ENCODE measurements at places on chromosomes 11 and 22.

GRCh38 chr11:120750647-120751549 lies 239.3 kb downstream of the GRIK4 start:
- no peak for DNase-seq

DNA sequence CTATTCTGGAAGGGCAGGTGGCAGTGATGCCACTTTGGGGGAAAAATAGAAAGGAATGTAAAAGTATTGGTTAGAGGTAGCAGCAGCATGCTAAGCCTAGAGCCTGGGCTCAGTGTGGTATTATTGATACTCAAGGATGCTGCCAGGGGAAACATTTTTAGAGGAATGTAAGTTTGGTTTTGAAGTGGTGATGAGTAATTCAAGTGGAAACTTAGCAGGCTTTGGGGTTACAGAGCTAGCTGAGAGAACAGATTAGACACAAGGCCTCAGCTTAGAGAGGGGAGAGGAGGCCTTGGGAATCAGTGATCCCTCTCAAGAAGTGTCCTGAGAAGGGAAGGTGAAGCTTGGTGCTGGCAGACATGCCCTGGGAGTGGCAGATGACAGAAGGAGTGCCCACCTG lies 32.9 kb upstream of the DDI1 start:
- DNase-seq, result no peak

DNA sequence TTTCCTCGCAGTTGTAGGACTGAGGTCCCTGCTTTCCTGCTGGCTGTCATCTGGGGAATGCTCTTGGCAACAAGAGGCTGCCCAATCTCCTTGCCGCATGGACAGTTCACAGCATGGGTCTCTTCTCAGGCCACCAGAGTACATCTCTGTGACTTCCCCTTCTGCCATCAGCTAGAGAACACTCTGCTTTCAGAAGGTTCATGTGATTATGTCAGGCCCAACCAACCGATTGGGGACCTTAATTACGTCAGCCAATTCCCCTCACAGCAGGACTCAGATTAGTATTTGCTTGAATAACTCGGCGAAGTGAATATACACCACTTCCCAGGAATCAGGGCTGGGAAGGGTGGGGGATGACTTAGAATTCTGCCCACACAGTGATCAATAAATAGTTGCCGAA lies 61.9 kb upstream of the CSNK2A3 start:
- no peak for DNase-seq

DNA sequence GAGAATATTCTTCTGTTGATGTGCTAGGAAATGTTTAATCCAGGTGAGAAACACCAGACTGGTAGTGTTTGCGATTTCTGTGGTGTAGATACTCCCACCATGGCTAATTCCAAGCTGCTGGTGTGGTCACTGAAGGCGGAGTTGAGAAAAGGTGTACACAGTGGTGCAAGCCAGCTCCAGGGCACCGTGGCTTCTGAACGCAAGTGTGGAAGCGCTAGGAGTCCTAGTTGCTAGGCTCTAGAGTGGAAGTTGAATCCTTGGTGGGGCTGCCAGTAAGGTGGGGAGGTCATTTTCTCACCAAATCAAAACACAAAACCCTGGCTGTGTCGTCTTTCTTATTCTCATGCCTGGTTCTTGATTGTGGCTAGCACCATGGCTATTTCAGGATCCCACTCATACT lies 61.6 kb downstream of the ZBTB16 start:
- DNase-seq, result no peak

DNA sequence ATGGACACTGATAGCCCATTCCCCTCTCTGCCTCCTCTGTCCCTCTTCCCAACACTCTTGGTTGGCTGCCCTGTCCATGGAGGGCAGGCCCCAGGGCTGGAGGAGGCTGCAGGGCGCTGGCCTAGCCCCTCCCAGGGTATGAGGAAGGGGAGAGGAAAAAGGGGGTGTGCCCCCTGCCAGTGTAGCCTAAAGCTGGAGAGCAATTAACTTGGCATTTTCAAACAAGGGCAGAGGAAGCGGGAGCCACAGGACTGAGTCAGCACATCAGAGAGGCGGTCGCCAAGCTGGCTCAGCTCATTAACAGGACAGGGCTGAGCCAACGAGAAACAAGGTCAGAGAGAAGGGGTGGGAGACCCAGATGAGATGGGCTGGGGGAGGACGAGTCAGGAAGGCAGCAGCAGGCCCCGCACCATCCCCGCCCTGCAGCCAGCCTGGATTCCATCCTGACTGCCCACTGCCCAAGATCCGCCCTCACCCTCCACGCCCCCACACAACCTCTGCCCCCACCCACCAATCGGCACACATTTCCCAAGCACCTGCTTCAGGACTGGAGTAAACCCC lies 76.3 kb downstream of the BUD13 start:
- DNase-seq, result no peak

DNA sequence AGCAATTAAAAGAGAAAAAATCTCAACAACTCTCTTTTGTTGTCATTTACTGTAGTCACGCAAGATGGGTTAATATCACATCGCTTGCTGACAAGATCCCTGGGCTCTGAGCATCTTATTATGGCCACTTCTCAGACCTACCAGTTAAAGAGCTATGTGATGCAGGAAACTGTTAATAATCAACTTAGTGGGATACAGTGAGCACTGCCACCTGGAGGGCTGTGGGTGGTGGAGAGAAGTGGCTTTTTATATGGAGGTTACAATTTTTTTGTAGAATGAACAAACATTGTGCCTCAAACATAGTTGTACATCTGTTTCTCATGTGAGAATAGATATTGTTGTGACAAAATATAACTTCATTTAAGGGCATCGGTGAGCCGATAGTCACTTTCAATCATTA lies 181.0 kb downstream of the TENM4 start:
- DNase-seq, result no peak

GRCh38 chr11:79082907-79083306 lies 357.9 kb downstream of the TENM4 start:
- DNase-seq, result no peak

DNA sequence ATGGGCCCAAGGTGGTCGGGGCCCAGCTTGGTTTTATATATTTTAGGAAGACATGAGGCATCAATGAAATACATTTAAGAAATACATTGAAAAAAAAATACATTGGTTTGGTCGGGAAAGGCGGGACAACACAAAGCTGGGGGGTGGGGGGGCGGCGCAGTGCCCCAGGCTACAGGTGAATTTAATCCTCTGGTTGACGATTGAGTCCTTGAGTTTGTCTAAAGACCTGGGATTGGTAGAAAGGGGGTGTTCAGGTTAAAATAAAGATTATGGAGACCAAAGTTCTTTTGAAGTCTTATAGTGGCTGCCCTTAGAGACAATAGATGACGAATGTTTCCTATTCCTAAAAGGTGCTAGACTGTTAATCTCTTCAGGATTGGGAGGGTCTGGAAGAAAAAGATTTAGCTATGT lies 3.1 kb downstream of the IFITM1 start:
- no peak for DNase-seq

- DNase-seq, result no peak
Measured at GRCh38 chr11:94665116-94665659, 98.0 kb downstream of the PIWIL4 start.

GRCh38 chr11:120142441-120143100 lies 4.7 kb upstream of the TRIM29 start:
- no peak for DNase-seq

- DNase-seq, result peak; percentile 72
Measured at GRCh38 chr11:117458275-117459122, 130.8 kb downstream of the CEP164 start.

DNA sequence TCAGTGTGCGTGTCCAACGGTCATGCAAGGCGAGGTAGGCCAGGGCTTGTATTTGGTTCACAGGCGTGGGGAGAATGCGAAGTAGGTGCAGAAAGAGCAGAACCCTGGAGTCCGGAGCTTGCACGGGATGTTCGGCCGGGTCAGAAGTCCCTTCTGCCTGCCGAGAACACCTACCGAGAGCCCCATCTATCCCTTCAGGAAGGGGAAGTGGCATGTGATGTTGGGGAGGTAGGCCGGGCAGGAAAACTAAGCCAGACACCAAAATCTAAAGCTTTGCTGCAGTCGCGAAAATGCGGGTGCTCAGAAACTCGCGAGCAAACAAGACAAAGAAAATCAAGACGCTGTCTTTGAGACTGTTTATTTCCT lies 435 bp upstream of the TAF6L start:
- DNase-seq, result peak; percentile 62

DNA sequence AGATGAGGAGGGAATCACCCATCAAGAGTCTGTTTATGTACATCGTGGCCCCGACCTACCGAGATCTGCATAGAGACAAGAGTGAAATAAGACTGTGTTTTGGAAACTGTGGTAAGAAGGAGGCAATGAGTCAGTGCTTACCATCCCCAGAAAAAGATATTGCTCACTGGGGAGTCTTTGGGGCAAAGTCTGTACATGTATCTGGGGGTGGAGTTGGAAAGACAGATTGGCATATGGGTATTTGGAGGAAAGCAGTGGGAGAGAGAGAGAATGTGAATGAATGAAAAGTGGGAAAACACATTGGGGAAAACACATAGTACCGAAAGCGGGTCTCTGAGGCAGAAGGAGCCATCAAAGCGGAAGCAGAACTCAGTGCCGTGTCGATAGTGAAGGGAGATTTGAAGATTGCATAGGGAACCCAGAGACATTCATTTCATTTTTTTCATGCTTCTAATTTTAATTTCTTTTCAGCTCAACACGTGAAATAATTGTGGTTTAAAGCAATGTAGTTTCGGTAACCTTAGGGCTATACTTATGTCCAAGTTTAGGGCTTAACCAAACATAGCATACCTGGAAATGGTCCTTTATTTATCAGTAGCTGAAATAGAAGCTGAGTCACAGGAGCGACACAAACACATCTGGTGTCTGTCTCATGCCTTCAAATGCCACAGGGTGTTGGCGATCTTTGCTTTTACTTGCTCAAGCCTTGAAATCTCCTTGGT lies 98.6 kb upstream of the CD44 start:
- peak; percentile 73 for DNase-seq

- DNase-seq, result no peak
Measured at GRCh38 chr11:119061256-119061655, 4.3 kb upstream of the HYOU1 start.

DNA sequence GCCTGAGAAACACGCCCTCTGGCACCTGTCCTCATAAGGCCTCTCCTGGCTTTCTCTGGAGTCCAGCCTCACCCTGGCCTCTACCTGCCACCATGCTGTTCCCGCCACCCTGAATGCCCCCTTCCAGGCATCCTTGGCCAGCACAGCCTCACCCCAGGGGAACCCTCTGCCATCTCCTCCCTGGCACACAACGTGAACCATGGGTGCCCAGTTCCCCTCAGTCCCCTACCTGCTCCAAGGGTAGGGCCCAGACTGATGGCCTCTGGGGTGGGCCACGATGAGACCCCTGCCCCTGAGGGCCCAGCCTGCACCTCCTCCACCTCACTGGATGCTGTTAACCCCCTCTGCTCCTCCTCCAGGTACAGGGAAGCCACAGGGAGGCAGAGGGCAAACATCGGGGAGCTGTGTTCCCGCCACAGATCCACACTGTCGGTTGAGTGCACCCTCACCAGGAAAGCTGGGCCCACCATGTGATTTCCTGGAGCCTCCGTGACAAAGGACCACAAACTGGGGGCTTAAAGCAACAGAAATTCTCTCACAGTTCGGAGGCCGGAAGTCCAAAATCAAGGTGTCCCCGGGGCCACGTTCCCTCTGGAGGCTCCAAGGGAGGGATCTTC lies 169.6 kb downstream of the BRD1 start:
- no peak for DNase-seq

DNA sequence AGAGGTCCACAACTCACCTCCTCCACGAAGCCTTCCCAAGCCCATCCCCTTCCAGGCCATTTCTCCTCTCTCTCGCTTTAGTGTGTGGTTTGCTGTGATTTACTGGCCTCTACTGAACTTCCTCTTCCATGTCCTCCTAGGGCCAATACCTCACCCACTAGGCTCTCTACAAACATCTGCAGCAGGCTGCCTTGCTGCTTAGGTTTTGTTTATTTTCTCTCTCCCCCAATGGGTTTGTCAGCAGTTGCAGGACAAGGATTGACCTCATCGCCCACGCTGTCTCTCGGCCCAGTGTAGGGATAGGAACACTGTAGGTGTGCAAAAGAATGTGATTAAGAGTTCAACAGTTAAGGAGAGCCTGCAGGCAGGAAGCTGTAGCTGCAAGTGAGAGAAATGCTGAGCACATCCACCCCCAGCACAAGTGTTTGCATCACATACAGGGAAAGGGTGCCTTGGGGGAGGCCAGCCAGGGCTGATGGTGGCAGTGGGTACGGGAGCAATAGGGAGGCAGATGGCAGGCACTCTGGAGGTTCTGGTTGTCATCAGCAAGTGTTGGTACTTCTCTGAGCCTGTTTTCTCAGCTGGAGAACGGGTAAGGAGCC lies 1.4 kb downstream of the PC start:
- no peak for DNase-seq

DNA sequence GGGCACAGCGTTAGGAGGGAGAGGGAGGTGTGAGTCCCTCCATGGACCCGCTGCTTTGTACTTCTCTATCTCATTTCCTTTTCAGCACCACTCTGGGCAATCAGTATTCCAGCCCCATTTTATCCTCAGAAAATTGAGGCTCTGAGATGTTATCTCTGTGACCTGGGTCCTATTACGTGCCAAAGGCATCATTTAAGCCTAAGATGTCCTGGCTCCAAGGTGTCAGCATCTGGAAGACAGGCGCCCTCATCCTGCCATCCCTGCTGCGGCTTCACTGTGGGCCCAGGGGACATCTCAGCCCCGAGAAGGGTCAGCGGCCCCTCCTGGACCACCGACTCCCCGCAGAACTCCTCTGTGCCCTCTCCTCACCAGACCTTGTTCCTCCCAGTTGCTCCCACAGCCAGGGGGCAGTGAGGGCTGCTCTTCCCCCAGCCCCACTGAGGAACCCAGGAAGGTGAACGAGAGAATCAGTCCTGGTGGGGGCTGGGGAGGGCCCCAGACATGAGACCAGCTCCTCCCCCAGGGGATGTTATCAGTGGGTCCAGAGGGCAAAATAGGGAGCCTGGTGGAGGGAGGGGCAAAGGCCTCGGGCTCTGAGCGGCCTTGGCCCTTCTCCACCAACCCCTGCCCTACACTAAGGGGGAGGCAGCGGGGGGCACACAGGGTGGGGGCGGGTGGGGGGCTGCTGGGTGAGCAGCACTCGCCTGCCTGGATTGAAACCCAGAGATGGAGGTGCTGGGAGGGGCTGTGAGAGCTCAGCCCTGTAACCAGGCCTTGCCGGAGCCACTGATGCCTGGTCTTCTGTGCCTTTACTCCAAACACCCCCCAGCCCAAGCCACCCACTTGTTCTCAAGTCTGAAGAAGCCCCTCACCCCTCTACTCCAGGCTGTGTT lies 829 bp upstream of the APOC3 start:
- no peak for DNase-seq

DNA sequence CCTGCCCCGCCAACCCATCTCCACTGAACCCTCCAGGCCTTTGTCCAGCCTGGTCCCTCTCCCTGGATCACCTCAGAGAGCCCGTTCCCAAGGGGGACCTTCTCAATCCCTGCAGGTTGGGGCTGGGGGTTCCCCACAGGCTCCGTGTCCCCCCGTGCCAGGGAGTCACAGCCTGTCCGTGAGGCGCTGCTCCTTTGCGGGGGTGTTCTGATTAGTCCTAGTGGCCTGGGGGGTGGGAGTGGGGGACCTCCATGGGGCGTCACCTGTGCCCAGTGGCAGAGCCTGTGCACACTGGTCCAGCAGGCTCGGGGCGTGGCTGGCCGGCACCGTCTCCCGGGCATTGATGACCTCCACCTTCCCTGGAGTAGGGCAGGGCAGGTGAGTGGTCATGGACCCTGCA lies 11.6 kb downstream of the GGT5 start:
- DNase-seq, result no peak

- no peak for DNase-seq
Measured at GRCh38 chr11:19774817-19775580, 62.4 kb downstream of the NAV2 start.
